ENCODE measurements at places on chromosomes 7 and 10. TPM values are rescaled to one million over a fixed set of nuclear protein-coding genes. Genes with fewer than 3 reads are reported as not detected.

Gene SEPHS1
- 59.4 TPM for total RNA-seq

Gene WEE2
- total RNA-seq: not detected

GRCh38 chr7:47799524-47799923 is 148.7 kb downstream of the PKD1L1 start:
- no peak for DNase-seq

- DNase-seq: no peak
Observed at GRCh38 chr7:114835861-114836260, 86.0 kb upstream of the MDFIC start.

Gene TOMM7
- total RNA-seq: 318 TPM

Gene PLEKHS1
- total RNA-seq: not detected
